Activated gamma-delta T cell treated with anti-CD3 and anti-CD28 coated beads, Interleukin-2, amount 50 U/mL, for 16 hours (primary cell): ENCODE measurements at places on chromosomes 11 and 22.

- DNase-seq, result no peak
Observed at GRCh38 chr11:123384116-123384515, 46.0 kb upstream of the GRAMD1B start.

- no peak for DNase-seq
Observed at GRCh38 chr22:35957589-35957988, 71.0 kb downstream of the RBFOX2 start.

GRCh38 chr11:47950396-47950795 lies 30.0 kb upstream of the PTPRJ start:
- DNase-seq, result peak; percentile 48

DNA sequence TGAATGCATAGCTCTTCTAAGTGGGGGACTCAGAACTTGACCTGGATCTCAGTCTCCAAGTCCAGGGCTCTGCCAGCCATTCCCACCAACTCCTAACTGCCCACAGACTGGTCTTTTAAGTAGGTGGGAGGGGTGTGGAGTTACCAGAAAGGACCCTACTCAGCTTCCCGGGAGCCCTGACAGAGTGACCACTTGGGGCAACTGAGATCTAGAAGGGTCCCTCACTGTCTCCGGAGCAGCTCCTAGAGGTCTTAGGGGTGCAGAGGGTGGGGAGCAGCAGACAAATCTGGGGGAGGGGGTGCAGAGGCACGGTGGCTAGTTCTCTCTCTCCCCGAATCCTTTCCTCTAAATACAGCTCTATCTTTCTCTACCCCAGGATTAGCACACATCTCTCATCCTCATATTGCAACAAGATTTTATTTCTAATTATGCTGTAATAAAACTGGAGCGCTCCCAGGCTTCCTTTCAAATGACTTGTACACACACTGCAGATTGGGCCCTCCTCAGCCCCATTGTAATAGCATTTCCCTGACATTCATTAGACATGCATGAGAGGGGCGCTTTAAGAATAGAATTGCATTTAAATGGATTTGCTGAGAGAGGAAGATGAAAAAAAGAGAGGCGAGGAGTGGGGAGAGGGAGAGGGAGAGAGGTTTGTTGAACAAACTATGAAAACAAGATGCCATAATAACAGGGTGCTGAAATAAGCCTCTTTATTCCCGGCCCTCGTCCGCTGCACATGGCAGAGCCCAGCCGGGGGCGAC lies 219.0 kb downstream of the CEP164 start:
- DNase-seq, result no peak

DNA sequence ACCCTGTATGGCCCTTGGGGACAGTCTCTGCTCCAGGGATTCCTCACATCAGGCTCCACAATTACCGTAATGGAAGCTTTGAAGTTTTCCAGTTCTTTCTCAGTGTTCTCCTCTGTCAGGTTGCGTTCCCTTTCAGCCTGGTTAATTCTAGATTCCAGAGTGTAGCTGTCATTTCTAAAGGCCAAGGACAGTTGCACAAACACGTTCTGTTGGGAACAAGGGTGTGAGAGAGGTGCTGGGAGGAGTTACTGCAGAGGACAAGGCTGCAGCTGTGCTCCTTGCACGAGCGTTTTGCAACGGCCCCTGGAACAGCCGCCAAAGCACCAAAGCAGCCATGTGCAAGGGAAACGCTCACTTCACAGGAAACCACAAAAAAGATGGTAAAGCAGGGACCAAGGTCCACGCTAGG lies 35.9 kb upstream of the LYVE1 start:
- no peak for DNase-seq

DNA sequence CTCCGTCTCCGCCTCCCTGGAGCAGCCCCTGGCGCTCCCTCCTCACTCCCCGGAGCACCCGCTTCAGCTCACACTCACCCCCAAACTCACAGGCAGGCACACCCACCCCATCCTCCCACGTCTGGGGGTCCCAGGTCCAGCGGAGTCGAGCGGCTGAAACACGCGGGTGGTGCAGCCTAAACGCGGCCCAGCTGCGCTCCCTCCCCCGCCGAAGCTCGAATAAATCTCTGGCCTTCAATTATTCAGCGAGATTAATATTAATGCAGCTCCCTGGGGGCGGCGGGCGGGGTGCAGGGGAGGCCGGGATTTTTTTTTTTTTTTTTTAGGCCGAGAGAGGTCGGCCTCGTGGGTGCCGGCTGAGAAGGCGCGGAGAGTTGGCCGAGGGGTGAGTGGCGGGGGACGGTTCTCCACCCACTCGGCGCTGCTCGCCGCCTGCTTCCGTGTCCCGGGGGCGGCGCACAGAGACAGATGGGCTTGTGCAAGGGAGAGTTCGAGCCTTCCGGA lies 524 bp upstream of the SLC1A2 start:
- no peak for DNase-seq

DNA sequence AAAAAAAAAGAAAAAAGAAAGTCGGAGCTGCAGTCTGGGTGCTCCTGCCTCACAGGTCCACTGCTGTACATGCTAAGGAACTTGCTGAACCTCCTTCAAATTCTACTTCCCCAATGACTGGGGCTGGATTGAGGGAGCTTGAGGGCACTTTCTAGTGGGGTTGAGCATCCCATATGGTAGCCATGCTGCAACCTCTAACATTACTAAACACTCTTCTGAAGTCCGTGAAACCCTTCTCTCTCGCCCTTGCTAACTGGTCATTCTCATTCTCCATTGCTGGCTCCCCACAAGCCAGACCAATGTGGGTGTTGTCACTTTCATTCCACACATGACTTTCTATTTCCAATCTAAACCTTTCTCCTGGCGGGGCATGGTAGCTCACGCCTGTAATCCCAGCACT lies 1.2 kb downstream of the ESS2 start:
- DNase-seq, result no peak

DNA sequence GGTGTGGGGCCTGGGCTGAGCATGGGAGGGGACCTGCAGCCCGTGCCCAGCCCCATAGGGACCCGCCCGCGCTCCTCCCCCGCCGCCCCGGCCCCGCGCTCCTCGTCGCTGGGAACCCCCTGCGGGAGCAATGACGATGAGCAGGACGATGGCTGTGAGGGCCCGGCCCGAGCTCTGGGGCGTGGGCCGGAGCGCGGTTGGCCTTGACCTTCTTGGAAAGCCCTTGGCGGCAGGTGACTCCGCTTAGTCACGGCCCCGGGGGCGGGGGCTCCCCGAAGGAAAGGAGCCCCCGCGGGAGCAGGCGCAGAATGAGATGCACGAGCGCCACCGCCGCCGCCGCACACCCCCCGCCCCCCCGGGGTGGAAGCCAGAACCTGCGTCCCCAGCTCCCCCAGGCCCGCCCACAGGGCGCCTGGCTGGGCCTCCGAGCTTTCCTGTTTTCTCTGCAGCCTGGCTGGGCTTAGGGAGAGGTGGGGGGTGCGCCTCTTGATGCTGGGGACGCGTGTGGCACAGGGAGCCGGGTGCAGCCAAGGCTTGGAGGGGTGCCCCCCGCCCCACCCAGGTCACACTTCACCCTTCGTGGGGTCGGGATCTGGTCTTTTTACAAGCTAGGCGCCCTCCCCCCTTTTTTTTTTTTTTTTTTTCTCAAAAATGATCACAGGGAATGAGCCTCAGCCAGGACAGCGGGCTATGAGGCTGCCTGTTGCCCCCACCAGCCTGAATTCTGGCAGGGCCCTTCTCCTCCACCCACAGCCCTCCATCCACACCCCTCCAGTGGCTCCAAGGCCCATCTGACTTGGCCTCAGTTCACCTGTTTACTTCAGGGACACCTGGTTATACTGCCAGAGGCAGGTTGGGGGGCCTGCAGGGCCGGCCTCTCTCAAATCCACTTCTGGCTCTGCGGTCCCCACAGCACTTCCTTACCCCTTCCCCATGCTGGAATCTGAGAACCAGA lies 17.9 kb downstream of the CRELD2 start:
- peak; percentile 93 for DNase-seq

- DNase-seq, result no peak
Observed at GRCh38 chr11:27660171-27660570, 40.1 kb downstream of the BDNF start.

DNA sequence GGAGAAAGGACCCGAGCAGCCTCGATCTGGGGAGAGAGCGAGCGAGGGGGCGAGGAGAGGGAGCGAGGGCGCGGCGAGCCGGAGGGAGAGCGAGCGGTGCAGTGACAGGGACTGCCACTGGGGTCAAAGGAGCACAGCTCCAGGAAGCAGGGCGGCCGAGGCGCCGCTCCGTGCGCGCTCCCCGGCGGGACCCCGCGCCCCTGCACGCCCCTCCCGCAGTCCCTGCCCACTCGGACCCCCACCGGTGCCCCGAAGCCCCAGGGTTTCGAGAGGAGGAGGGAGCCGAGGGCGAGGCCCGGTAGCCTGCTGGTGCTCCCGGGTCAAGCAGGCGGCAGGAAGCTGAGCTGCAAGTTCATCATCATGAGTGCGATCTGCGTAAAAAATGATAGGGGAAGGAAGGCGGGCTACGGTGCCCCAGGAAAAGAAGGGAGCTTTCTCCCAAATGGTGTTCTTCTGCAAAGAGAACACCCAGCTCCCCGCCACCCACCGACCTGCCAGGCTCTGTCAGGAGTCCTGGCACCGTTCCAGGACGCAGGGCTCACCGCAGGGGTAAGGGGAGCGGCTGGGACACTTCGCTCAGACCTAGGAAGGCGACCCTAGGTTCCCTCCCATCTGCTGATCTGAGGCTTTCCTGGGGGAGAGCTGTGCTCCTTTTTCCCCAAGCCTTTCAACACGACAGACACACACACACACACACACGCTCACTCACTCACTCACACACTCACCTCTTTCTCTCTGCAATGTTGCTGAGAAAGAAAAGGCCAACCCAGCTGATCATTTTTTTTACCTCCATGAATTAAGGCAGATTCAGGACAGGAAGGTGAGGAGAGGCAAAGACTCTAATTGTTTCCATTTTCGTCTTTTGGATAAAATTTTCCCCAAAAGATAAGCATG lies at the start of gene MPPED2:
MPPED2 (minus strand) TSS at position 103 of the 894 bp plus-strand sequence. CDS start 5,980 bp downstream, outside the sequence.
- DNase-seq, result no peak

- no peak for DNase-seq
Observed at GRCh38 chr11:123410218-123410549, 19.9 kb upstream of the GRAMD1B start.

DNA sequence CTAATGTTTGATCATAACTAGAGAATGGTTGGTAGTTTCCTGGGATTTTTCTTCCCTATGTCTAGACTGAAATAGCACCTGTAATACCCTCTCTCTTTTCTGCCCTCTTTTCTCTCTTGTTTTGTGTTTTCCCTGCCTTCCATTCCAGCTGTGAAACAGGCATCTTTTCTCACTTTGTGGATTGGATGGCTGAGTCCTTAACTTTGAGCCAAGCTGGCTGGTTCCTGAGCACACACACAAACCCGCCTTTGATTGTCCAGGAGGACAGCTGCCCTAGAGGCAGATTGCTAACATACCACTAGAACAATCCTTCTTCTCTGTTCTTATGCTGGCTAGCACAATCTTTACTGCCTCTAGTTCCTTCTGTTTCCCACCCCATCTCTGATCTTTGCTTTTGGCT lies 17.7 kb downstream of the CTNND1 start:
- DNase-seq, result no peak

DNA sequence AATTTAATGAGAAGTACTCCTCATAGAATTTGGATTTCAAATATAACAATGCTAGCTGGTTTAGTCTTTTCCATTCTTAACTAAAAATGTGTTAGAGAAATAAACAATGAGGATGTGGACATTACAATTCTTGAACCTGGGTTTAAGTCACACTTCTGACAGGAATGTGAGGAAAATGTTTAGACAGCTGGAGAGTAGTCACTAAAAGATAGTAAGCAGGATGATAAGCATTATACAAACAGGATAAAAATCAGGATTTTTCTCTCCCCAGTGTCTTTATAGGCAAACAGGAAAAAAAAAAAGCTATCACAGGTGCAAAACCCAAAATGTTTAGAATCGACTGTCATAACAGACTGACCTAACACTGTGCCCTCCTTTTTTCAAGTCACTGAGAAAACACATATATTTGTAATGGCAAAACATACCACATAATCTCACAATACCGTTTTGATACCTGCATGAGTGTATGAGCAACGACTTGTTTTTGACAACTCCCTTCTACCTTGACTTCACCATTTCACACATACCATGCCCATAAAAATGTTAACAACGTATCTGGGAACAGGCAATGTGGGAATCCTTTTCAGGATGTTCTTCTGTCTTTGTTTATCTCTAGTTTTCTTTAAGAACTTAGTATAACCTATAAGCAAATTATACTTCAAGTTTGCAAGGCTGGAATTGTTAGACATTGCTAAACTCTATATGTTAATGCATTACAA lies 242.0 kb downstream of the SBF2 start:
- no peak for DNase-seq

GRCh38 chr22:50628543-50629134 lies 687 bp upstream of the ARSA start:
- DNase-seq, result no peak

DNA sequence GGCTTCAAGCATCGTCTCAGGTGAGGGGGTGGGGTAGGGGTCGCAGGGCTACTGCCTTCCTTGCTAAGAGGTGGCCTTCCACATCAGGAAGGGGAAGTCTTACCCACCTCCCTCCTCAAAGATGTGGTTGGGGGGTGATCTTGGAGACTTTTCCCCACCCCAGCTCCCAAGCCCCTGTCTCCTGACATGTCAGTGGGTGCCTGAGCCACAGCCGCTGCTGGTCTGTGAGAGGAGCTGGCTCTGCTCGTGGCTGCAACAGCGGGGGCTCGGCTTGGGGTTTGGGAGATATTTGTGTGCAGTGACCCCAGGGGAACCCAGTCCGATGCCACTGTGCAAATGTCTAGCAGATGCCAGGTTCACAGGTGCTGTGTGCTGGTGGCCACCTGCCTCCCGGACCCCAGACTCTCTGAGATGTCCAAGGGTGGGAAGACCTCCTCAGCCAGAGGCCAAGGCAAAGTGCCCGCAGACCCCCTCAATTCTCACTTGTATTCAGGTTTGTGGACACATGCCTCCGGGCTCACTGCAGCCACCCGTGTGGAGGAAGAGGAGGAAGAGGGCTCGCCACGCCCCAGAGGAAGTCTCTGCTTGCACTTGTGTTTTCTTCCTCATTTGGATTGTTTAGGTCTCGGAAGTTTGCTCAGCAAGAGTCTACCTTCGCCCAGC lies 1.9 kb downstream of the KCNQ1 start:
- no peak for DNase-seq

- no peak for DNase-seq
Observed at GRCh38 chr11:94297985-94298576, 6.3 kb upstream of the IZUMO1R start.

DNA sequence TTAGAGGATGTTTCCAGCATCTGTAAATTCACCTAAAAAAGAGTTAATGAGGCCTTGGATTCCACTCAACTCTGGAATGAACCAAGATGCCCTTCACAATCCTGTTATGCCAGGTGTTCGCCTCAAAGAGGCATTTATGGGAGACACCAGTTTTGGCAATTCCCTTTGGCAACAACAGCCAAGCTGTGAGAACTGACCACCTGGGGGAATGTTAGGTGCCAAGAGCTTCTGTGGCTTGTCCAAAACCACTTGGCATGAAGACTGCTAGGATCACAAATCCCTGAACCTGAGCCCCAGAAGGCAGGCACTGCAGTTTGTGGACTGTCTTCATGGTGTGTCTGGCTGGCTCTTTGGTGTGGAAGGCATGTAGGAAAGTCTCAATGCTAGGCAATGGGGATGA lies 164.4 kb upstream of the BDNF start:
- DNase-seq, result no peak

- DNase-seq, result no peak
Observed at GRCh38 chr11:65417702-65418430, 4.7 kb upstream of the NEAT1 start.

- no peak for DNase-seq
Observed at GRCh38 chr22:46180370-46181137, 30.2 kb downstream of the PPARA start.
